Left colon (tissue), 2 donors: ENCODE measurements at places on chromosomes 2 and 18. TPM values are rescaled to one million over a fixed set of nuclear protein-coding genes. Genes with fewer than 3 reads are reported as not detected.

Gene CFC1
- total RNA-seq = 0.73 TPM

DNA sequence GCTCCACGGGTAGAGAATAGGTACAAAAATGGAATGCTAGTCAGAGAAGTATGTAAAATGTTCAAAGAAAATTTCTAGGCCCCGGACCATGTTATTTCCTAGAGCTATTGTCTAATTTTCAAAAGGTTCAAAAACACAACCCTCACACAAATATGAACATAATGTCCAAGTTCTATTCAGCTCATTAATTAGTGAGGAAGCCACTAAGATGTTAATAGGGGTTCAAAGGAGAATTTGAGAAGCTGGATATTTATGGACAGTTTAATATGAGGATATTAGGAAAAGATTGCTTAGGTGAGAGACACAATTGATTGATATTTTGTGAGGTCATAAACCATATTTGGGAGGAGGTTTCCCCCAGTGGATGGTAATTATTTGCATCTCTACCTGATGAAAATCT is 710.6 kb upstream of the ID2 start:
- no peak for DNase-seq

Gene ARHGAP15
- total RNA-seq = 8.8 TPM

- DNase-seq = no peak
Observed at GRCh38 chr18:47893939-47894699, 36.3 kb downstream of the SMAD2 start.
